ENCODE measurements at places on chromosomes 2 and 18. TPM values are rescaled to one million over a fixed set of nuclear protein-coding genes. Genes with fewer than 3 reads are reported as not detected.

The KIF1A gene
- total RNA-seq, result not detected

The PSME4 gene
- total RNA-seq, result 42.6 TPM

The GFPT1 gene
- 35.2 TPM for total RNA-seq

The GKN1 gene
- total RNA-seq, result not detected

The TMEM200C gene
- under 0.01 TPM for total RNA-seq

The ASTL gene
- not detected for total RNA-seq

The LYPD1 gene
- total RNA-seq, result 104 TPM

The RUFY4 gene
- total RNA-seq, result not detected

The MBD5 gene
- 10.3 TPM for total RNA-seq

The UGT1A5 gene
- total RNA-seq, result not detected

The MYO5B gene
- total RNA-seq, result 0.54 TPM

The HES6 gene
- total RNA-seq, result 2.3 TPM
